Activated B cell treated with CpG ODN at 0.5 μM for 24 hours (primary cell): ENCODE measurements at places on chromosomes 5 and 9.

DNA sequence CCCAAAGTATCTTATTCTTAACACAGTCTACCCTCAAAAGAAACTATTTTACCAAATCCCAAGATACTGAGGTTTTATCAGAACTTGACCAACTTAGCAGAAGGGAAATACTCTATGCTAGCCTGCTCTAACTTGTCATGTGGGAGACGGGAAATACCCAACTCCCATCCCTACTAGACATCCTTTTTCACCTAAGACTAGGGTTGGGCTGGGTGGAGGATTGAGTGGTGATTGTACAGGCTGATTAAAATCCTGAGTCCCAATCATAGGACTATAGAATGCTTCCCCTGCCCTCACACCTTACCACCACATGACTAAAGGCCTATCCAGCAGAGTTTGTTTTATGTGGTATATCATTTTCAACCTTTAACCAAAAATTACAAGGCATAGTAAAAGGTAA is 786.5 kb downstream of the TAF11L14 start:
- no peak for DNase-seq

DNA sequence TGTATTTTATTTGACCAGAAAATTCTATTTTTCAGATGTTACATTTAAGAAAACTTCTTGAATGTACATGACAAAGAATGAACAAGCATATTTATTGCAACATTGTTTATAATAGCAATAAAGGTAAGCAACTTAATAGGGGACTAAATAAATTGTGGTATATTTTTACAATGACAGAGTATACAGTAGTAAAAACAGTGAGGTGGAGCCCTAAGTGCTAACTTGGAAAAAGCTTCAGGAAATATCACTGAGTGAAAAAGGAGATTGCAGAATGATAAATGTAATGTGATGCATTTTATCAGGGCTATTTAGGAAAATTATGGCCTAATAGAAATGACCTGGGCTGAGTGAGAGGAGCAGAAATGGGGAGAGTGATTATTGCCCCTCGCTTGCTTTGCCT is 56.5 kb upstream of the SEMA6A start:
- DNase-seq = no peak

DNA sequence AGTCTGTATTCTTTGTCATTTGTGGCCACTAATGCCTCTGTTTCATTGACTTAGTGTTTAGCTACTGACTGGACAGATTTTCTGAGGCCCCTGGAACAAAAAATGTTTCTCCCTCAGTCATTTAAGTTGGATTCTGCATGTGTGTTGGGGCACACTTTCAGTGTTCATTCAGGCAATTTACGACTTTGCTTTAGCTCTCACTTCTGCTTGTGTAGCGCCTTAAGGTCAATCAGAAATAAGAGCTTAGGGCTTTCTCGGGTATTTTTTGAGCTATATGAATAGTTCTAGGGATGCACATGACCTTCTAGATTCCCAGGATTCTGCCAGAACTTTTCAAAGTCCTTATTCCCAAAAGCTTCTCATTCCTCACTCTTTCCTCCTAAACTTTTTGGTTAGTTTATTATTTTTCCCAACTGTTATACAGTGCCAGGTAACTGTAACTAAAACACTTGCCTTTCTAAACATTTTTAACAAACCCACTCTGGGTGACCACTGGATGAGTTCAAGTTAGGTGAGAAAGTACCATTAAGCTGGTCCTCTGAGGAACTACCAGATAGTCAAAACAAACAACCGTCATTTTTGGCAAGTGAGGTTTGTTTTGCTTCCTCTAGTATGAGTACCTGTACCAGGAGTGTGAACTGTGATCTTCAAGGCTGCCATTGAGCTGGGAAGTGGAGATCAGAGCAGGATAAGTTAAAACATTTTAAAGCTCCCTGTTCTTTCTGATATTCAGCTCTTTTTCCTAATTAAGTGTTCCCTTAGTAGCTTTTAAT is 571.3 kb upstream of the TLE4 start:
- no peak for DNase-seq

GRCh38 chr5:106906199-106906598 is 764.5 kb downstream of the EFNA5 start:
- no peak for DNase-seq

DNA sequence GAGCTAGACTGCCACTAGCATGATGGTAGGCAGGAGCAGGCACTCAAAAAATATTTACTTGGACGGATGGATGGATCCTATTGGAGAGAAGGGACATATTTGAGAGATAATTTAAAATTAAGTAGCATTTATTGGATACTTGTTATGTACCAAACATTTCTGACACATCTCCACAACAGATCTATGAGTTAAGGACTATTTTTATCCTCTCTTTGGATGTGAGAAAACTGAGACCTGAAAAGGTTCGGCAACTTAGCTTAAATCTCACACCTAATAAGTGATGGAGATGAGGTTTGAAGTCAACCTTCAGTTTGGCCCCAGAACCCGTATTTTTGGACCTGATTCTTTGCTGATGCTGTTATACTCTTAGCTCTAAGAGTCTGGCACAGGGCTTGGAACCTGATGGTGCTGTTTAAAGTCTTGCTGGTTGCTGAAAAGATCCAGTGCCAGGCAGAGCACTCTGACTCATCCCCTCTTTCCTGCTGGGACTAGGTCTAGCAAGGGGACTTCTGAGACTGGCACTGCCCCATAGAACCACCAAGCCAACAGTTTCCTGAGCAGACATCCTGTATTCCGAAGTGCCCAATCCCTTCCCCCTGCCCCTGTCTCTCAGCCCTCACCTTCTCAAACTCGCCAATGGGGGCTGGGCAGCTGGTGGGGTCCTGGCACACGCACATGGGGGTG is 15.6 kb downstream of the SPARC start:
- no peak for DNase-seq
